SHP77 (cell line): ENCODE measurements at places on chromosomes 2 and 18.

GRCh38 chr2:27078267-27079194 lies at the start of gene EMILIN1:
EMILIN1 (plus strand) TSS chr2:27078615; CDS start chr2:27079066, 451 bp downstream.
- no peak for DNase-seq

GRCh38 chr2:42826231-42826630 lies 33.8 kb upstream of the HAAO start:
- no peak for DNase-seq

DNA sequence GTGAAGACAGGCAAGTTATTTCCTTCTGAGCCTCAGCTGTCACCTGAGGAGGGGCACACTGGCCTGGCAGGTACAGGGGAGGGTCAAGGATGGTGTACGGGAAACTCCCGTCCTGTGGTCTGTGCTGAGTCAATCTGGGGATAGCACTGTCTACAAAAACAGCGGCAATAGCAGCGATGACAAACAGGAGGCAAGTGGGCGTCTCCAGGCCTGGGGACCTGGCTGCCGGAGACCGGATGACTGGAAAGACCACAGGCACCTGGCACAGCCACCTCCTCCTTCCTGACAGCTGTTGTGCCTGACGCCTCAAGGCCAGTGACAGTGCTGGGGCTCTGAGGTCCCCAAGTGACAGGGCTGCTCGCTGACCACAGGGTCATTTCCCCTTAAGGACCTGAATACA lies 202.1 kb upstream of the HS6ST1 start:
- DNase-seq: no peak

DNA sequence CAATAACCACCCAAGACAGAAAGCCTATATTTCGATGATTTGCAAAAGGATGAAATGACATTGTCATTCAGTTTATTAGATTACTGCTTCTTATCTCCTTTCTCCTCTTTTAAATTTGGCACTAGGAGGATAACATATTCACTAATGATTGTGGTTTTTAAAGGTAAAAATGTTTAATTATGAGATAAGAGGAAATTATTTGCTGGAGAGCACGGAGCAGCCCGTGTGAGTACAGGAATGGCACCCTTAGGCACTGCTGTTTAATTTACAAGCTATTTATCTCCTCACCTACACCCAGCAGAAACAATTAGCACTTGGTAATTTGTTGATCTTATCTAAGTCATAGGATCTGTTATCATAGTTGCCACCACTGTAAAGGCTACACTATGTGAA lies 87.4 kb upstream of the SP3 start:
- DNase-seq: no peak
